ENCODE measurements at places on chromosomes 13 and 19.

DNA sequence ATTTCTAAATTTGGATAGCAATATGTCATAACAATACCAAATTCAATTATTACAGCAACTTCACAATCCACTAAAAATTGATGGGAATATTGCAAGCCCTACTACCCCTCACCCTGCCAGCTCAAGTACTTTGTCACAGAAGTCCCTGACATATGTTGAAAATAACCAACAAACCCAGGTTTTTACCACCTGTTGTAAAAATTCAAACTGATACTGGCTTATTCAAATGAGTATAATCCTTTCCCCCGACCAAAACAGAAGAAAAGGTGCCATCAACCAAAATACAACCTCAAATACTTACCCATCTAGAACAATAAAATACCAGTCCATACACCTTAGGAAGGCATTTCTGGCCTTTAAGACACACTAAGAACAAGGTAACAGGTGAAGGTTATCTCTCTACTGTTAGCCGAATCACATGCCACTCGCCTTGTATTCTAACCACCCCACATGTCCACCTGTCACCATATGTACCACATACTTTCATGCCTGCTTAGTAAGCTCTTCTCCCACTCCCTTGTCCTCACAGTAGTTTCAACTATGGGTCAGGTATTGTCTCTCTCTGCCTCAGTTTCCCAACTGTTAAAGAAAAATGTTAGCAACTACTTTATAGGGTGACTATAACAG lies 53.1 kb downstream of the USP12 start:
- no peak for DNase-seq

GRCh38 chr13:36438594-36439483 lies 6.5 kb downstream of the CCNA1 start:
- peak; percentile 48 for DNase-seq

DNA sequence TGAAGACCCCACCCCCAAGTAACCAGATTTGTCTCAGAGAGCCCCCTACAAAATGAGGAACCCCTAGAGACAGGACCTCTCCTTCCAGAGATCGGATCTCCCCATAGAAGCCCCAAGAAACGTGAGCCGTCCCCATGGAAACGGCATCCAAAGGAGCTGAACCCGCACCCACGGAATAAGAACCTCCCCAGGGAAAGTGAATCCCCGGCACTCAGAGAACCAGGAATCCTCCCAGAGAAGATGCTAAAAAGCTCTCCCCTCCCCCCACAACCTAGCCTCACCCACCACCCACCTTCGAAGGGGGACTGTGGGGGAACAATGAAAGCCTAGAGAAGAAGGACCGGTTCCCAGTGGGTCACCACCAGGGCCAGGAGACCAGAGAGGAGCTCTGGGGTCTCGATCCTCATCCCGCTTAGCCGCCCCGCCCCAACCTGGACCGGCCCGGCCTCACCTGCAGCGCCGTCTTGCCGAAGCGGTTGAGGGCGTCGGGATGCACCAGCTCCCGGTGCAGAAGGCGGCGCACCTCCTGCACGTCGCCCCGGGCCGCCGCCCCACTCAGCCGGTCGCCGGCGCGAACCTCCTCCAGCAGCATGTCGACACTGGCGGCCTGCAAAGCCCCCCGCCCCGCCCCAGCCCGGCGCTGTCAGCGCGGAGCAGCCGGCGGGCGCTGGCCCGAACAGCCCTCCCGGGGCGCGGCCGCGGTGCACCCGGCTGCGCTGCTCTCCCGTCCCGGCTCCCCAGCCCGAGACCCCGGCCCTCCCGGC lies 535 bp downstream of the CDKN2D start:
- peak; percentile 33 for DNase-seq

- peak; percentile 96 for DNase-seq
Measured at GRCh38 chr13:40503966-40504591, 162.4 kb downstream of the FOXO1 start.

- no peak for DNase-seq
Measured at GRCh38 chr19:16400911-16401591, 70.7 kb downstream of the EPS15L1 start.

DNA sequence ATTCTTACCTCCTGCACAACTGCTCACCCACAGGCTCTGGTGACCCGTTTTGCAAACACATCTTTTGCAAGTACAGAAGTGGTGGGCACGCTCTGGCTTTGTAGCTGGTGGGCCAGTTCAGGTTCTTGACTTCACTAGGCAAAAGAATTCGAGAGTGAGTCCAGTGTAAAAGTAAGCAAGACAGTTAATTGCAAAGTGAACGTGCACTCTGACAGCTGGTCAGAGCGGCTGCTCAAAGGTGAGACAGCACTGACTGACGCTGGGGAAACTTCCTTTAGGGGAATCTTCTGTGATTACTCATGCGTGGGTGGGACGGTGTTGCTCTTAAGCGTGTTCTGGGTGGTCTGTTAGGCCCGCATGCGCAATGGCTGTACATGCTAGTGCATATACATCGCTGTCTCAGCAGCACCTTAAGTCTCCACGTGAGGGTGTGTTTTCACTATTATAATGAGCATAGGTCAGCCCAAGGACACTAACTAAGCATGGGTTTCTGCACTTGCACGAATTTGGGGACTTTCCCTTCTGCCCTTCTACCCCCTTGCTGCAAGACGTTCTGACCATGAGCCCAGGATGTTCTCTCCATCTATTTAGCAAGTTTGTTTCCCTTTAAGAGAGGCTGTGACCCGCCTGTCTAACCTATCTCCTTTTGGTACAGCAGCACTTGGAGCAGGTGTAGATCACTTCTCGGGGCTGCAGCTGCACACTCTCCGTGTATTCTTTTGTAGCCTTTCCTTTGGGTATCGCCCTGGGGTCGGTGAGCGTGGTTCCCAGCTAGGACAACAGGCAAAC lies 30.2 kb upstream of the CD33 start:
- no peak for DNase-seq

DNA sequence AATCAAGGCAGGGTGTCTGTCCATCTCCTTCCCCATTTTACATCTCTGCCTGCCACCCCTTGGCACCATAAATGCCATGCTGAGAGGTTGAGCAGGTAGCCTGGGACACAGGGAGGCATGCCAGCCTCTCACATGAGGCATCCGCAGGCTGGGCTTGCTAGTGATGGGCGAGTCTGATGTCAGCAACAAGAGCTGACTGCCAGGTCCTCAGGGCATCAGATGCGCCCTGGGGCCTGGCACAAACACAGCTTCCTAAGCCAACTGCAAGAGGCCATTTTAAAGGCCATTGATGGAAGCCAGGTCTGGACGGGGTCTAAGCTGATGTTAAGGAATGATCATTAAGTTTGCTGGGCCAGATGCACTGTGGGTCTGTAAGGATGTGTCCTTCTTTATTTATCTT lies 34.6 kb downstream of the MYH14 start:
- DNase-seq, result no peak

DNA sequence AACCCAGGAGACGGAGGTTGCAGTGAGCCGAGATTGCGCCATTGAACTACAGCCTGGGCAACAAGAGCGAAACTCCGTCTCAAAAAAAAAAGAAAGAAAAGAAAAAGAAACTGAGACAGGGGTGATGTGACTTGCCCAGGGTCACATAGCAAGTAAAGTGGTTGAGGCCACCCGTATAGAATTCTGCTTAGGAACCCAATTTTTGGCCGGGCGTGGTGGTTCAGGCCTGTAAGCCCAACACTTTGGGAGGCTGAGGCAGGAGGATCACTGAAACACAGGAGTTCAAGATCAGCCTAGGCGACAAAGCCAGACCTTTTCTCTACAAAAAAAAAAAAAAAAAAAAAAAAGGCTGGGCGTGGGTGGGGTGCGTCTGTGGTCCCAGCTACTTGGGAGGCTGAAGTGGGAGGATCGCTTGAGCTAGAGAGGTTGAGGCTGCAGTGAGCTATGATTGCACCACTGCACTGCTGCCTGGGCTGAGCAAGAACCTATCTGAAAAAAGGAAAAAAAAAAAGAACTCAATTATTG lies 1.3 kb downstream of the SNRPA start:
- DNase-seq, result no peak

DNA sequence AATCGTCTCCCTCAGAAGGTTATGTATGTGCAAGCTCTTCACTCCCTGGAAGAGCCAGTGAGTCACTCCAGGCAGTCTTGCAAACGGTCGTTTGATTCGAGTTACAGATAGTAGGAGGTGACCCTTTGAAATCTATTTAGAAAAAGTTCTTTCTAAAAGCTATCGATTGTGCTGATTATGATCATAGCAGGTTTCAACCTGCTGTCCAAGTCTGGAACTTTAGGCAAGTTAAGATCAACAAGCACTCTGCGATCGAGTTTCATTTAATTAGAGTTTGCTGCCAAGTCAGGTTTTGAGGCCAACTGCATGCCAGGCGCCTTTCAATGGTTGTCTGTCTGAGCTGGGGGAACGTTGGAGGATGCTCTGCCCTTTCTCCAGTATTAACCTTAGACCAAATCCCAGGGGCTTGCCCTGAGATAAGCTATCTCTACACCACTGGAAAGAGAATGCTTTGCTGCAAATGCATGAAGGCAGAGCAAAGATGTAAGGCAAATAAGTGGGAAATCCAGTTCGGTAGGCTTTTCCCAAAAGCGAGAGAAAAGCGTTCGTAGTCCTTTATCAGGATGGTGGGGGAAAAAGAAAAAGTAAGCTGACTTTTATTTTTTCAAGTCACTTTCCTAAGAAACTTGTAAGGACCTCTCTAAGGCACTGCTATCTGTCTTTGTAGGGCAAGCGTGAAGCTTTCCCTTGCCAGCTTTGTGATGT lies 287.5 kb downstream of the ATP8A2 start:
- peak; percentile 21 for DNase-seq

DNA sequence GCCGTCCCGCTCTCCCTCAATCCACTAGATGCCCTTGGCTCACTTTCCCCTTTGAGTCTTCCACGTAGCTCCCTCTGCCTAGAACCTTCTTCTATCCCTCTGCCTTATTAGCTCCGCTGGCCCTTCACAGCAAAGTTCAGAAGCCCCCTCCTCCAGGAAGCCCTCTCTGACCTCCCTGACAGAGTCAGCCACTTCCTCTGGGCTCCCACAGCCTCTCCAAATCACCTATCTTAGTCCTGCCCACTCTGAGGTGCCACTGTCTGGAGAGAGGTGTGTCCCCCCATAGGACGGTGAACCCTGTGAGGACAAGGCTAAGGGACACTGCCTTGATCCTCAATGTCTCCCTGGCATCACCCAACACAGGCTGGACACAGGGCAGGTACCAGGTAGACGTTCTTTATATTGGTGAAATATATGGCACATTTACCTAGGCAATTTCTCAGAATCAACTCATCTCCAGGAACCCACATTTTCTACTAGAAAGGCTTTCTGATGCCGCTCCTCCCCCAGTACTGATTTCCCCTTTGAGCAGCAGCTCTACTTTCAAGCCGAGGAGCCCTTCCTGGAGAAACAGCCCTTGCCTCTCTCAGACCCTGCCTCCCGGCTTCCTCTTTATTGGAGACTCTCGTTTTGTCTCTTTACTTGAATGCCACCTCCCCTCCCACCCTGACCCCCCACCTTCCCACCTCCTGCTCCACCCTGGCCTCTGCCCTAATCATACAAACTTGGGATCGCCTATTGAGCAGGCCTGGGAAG lies 3.4 kb upstream of the TGFB1 start:
- no peak for DNase-seq

- DNase-seq, result no peak
Measured at GRCh38 chr13:24243302-24243701, 66.1 kb upstream of the C1QTNF9 start.

- no peak for DNase-seq
Measured at GRCh38 chr13:60229708-60230272, 66.1 kb upstream of the DIAPH3 start.

DNA sequence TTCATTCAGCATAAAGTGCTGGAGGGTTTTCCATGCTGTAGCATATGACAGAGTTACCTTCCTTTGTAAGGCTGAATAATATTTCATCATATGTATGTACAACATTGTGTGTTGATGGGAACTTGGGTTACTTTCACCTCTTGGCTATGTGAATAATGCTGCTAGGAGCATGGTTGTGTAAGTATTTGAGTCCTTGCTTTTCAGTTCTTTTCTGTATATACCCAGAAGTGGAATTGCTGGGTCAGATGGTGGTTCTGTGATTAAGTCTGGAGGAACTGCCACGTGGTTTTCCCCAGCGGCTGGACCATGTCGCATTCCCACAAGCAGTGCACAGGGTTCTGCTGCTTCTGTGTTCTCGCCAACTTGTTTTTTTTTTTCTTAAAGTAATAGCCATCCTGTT lies 101.2 kb upstream of the TEX29 start:
- no peak for DNase-seq

GRCh38 chr13:99256709-99257108 lies 1.5 kb downstream of the GPR18 start:
- no peak for DNase-seq

DNA sequence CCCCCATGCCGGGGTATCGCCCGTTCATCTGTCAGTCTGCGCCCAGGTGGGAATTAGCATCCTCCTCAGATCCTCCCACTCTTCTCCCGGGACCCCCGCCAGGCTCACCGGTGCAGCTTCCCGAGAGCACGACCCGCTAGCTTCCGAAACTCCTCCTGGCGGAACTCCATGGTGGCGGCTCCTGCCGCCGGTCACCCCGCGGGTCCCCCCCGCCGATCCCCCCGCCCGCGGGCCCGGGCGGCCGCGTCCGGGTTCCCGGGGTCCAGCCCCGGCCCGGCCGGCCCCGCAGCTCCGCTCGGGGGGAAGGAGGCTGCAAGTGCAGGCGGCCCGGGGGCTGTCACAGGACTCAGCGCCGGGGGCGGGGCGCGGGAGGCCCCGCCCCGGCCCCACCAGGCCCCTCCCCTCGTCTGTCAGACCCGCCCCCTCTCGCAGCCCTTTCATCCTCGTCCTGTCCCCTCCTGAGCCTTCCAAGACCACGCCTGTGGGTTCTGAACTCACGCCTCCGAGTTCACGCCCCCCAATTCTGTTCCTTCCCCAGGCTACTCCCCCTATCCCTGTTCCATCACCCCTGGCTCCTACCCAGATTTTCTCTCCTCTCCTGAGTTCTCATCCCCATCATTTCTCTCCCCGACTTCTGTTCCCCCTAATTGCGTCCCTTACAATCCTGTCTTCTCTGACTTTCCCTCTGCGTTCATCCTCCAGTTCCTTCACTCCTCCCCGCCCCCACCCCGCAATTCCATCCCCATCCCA lies at the start of gene SLC17A7:
Gene SLC17A7 (minus strand): TSS at position 318 of the 750 bp plus-strand sequence. CDS start 148 bp downstream, at position 170.
- no peak for DNase-seq

- DNase-seq, result no peak
Measured at GRCh38 chr13:22074403-22074802, 403.5 kb downstream of the FGF9 start.

GRCh38 chr19:4208385-4209094 lies 20.8 kb upstream of the EBI3 start:
- peak; percentile 33 for DNase-seq

DNA sequence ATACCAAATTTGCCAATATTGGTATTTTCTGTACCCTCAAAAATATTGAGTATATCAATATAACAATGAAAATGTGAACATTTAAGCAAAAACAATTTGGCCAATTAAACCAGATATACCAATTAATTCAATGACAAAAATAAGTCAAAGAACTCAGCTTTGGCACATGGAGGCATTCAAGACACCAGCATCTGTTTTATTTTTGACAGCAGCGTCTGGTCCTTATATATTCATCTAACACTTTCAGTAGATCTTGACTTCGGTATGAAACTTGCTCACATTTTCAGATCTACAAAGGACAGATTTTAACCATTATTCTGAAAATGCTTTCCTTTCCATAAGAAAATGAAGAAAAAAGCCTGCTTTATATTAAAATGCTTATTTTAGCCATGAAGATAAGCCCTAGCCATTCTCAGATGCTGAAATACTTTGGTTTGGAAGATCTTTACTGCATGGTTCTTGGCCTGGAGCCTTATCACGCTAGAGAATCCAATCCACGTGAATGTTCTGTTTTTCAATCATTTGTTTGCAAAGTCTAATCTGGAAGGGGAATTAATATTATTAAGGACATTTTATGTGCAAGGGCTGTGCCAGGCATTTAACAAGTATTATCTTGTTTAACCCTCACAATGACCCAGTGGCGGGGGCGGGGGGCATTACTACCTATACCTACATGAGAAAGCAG lies 132.2 kb downstream of the DLEU7 start:
- no peak for DNase-seq

- DNase-seq, result no peak
Measured at GRCh38 chr13:67137044-67137735, 92.9 kb downstream of the PCDH9 start.

Measured in bronchial epithelial cell (primary cell).